SJSA1 (cell line): ENCODE measurements at places on chromosomes 3 and 15.

GRCh38 chr3:19013879-19014278, 134.4 kb upstream of the KCNH8 start:
- H3K4me1 ChIP-seq: no peaks in the 10 kb centered on the region
- H3K27ac ChIP-seq: no peak overlapping the region
- DNase-seq: no peak

DNA sequence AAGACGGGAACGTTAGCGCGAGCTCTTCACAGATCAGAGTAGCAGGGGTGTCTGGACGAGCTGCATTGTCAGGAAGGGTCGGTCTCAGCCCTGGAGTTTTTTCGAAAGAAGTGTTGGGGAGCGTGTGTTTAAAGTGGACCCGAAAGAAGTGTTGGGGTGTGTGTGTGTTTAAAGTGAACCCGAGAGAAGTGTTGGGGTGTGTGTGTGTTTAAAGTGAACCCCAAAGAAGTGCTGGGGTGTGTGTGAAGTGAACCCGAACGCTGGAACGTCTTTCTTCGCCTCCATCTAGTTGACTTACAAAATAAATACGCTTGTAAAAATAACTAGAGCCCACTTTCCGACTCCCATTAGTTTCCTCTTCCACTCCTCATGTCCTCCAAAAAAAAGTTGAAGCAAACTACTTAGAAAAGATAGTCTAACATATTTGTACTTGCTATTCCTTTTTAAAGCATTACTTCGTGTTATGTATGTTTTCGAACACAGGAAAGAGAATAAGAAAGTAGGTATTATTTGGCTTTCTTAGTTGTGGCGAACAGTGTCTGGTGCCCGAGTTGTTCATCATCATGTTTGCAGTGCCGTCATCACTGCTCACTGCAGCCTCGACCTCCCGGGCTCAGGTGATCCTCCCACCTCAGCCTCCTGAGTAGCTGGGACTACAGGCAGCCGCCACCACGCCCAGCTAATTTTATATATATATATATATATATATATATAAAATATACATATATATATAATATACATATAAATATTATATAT, 1.0 kb downstream of the LRCH3 start:
- H3K27me3 ChIP-seq: no peaks in the 10 kb centered on the region
- peak; percentile 37 for DNase-seq
- peaks cover 12% of the 10 kb centered on the region for H3K4me1 ChIP-seq

GRCh38 chr3:109122690-109123089, 4.8 kb upstream of the MORC1 start:
- no peak overlapping the region for H3K27ac ChIP-seq
- no peak for DNase-seq
- H3K27me3 ChIP-seq: no peaks in the 10 kb centered on the region
- H3K4me1 ChIP-seq: no peaks in the 10 kb centered on the region
- H3K36me3 ChIP-seq: no peaks in the 10 kb centered on the region
- H3K4me3 ChIP-seq: no peak overlapping the region

- peak overlapping the region; percentile 51 for H3K27ac ChIP-seq
- no peaks in the 10 kb centered on the region for H3K36me3 ChIP-seq
- no peak overlapping the region for H3K4me3 ChIP-seq
Measured at GRCh38 chr3:72678380-72678779, 169.9 kb downstream of the SHQ1 start.
